Fibroblast of mammary gland (primary cell): ENCODE measurements at places on chromosomes 2 and 18.

- no peak for DNase-seq
Observed at GRCh38 chr2:54226260-54226659, 29.8 kb downstream of the TSPYL6 start.

GRCh38 chr2:216349366-216349765, 22.9 kb downstream of the MARCHF4 start:
- DNase-seq = no peak

GRCh38 chr18:58838165-58838860, 26.4 kb upstream of the ZNF532 start:
- no peak for DNase-seq

GRCh38 chr2:36477315-36477714, 120.7 kb downstream of the FEZ2 start:
- no peak for DNase-seq

DNA sequence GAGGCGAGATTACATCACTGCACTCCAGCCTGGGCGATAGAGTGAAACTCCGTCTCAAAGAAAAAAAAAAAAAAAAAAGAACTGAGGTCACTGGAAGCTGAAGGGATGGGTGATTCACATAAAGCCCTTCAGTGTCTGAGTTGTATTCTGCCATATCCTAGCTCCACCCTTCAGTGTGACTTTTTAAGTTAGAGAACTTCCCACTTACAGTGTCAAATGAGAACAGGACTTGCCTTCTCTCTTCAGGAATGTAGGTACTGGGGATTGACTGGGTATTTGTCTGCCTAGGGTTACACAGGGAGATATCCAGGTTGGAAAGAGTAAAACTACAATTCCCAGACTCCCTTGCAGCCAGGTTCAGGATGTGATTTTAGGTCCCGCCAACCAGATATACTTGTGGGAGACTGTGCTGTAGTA, 37.9 kb downstream of the EHD3 start:
- DNase-seq = peak; percentile 47

- no peak for DNase-seq
Observed at GRCh38 chr2:25829828-25830227, 48.5 kb downstream of the ASXL2 start.
